Activated CD4-positive, alpha-beta T cell treated with anti-CD3 and anti-CD28 coated beads, Interleukin-2, amount 50 U/mL, for 4 hours (primary cell): ENCODE measurements at places on chromosomes 13 and 19.
A peak's percentile ranks its signal among the peaks of the same experiment; 100 is the strongest.

GRCh38 chr19:16115301-16116039 is 3.8 kb downstream of the RAB8A start:
- no peak for DNase-seq

- DNase-seq, result no peak
These were observed 652.5 kb downstream of the SLITRK1 start for GRCh38 chr13:83229574-83230305.

GRCh38 chr13:94028234-94028633 is 451.2 kb downstream of the DCT start:
- DNase-seq, result no peak

DNA sequence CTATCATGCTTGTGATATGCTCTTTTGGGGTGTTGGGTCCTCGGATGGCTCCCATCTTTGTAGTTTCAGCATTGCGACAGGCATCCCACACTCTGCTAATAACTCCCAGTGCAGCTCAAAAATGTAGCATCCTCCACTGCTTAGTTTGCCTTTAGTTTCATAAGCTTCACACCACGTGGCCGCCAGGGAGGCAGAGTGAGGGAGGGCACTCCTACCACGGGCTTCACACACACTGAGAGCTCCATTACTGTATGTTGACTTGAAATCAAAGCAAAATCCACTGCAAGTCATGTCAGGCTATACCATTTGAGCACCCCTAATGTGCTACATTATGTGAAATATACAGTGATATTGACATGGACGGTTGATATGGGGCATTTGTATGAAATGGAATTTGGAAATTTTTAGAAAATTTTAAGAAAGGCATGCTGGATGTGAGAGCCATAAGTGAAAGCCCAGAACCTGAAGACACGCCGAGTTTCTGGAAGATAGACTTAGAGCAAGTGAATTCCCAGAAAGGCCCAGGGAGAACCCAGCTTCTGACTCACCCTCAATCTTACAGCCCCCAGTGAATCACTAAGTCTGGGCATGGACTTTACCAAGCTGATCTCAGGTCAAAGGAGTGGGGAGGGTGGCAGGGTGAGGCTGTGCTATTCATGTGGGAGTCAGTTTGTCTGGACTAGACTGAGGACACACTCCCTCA is 94.1 kb downstream of the HSPH1 start:
- no peak for DNase-seq

GRCh38 chr19:35056513-35057063 is 15.1 kb downstream of the HPN start:
- no peak for DNase-seq

DNA sequence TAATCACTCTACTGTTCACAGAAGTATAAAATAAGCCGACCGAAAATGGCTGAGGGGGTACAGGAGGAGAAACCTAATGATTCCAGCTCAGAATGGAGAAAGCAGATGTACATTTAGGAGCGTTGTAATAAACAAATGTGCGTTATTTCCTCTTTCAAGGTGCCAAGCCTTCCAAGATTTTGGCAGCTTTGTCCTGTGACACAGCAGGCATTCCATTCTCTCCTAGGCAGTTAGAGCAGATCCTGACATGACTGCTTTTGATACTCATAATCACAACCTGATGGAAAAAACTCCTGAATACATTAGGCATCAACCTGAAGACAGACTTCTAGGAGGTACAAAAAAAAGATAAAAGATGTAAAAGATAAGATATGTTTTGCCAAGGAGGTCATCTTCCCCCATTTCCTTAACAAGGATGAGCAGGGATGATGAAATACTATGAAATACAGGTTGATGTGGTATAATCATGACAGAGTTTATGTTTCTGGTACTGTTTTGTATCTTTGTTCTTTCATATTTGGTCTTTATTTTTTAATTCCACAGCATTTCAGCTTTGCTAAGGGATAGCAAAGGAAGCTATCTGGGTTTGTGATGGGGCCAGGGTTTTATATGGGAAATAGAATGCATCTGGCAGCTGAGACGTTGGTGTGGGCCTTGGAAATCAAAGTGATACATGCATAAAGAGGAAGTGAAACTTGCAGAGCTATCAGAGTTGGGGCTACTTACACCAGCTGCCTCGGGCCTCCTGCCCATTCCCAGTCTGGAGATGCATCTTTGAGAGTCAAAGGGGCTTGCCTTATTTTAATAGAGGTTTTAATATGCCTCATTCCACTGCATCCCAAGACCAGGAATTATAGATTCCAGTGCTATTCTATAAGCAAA is 222.5 kb downstream of the OXGR1 start:
- no peak for DNase-seq

DNA sequence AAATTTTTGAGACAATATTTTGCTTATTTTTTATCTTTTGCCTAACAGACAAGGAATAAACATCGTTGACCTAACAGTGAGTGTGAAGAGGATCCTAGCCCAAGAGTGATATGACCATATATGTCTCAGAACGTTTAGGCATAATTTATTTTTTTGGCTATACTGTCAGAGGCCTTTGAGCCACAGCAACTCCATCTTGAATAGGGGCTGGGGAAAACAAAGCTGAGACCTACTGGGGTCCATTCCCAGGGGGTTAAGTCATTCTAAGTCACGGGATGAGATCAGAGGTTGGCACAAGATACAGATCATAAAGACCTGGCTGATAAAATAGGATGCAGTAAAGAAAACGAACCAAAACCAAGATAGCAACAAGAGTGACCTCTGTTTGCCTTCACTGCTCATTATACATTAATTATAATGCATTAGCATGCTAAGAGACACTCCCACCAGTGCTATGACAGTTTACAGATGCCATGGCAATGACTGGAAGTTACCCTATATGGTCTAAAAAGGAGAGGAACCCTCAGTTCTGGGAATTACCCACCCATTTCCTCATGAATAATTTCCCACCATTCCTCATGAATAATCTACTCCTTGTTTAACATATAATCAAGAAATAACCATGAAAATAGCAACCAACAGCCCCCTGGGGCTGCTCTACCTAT is 510.9 kb upstream of the PCDH9 start:
- no peak for DNase-seq

GRCh38 chr19:10965398-10965797 is 4.6 kb downstream of the SMARCA4 start:
- no peak for DNase-seq

DNA sequence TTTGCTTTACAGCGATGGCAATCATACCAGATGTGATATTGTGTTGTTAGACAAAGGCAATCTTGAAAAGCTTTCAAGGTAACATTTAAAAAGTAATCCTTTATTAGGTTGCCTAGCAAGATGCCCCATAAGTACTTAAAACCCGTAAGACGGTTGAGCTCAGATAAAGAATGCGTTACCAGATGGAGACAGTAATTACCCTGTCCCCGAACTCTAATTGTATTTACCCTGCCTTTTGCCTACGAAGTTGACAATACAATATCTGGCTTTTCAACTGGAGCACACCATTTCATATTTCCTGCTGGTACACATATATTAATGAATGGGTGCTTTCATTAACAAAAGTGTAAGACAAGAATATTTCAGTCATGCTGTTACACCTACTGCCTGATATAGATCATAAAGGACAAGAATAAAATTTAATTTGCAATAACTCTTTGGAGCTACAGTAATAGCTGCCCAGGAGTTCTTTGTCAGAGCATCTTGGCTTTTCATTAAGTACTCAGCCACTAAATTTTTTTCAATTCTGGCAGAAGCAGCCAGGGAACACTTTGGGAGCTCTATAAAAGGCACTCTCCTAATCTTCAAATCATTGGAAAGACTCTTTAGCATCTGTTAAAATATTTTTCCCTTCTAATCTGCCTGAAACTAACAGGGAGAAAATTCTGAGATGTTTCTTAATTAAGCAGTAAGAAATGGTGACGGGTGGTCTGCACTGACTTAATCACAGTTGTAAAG is 63.8 kb downstream of the DCT start:
- no peak for DNase-seq

DNA sequence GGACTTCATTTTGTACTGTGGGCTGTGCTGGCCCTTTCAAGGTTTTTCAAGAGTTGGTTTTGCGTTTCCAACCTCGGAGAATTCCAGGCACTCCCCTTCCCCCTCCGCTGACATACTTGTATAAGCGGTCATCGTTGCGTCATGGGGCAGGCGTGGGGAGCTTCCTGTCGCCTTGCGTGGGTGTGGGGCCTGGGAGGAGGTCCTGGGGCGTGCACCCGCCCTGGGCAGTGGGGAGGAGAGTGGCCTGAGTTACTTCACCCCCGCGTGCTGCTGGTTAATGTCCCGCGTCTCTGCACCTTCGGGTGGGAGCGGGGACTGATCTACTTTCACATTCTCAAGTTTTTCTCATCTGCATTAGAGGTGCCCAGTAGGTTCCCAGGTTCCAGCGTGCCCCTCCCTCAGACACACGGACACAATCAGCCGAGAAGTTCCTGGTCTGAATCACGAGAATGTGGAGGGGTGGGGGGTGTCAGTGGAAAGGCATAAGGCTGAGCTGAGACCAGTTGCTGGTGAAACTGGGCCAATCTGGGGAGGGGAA is 4.1 kb downstream of the IER2 start:
- peak; percentile 25 for DNase-seq

DNA sequence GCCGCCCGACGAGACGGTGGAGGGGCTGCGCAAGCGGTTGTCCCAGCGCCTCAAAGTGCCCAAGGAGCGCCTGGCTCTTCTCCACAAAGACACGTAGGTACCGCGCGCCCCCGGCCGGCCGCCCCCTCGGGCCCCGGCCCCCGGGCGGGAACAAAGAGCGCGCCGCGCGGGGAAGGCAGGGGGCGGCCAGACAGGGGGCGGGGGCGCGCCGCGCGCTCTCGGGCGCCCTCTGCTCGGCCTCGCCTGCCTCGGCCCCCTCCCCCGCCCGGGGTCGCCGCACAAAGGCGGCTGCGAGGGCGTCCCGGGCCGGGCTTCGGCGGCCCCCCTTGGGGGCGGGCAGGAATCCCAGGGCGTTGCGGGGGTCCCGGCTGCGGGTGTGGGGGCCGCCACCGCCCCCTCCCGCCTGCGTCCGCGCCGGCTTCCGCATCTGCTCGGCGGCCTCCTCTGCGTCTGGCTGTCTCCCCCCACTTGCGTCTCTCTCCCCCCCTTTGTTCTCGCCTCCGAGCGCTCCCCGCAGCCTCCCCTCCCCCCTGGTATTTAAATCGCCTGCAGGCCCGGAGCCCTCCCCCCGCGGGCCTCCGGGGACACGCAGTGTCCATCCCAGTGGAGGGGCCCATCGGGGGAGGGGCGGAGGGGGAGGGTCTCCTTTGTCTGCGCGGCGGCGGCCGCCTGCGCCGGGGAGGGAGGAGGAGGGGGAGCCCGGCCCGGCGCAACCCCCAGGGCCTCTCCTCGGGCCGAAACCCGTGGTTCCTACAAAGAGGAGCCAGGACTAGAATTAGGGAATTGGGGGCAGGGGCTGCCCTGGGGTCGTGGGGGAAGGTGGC is 2.3 kb downstream of the MIDN start:
- peak; percentile 47 for DNase-seq

GRCh38 chr19:5352229-5352763 is 11.7 kb upstream of the PTPRS start:
- DNase-seq, result no peak

- DNase-seq, result no peak
These were observed 116.6 kb upstream of the UQCRFS1 start for GRCh38 chr19:29329460-29330134.
